ENCODE measurements at places on chromosomes 2 and 18.

GRCh38 chr18:75829091-75829490 is 401.6 kb upstream of the SMIM21 start:
- DNase-seq = no peak

- DNase-seq = peak; percentile 5
These were observed 1541.9 kb upstream of the PIK3C3 start for GRCh38 chr18:40413160-40413559.

DNA sequence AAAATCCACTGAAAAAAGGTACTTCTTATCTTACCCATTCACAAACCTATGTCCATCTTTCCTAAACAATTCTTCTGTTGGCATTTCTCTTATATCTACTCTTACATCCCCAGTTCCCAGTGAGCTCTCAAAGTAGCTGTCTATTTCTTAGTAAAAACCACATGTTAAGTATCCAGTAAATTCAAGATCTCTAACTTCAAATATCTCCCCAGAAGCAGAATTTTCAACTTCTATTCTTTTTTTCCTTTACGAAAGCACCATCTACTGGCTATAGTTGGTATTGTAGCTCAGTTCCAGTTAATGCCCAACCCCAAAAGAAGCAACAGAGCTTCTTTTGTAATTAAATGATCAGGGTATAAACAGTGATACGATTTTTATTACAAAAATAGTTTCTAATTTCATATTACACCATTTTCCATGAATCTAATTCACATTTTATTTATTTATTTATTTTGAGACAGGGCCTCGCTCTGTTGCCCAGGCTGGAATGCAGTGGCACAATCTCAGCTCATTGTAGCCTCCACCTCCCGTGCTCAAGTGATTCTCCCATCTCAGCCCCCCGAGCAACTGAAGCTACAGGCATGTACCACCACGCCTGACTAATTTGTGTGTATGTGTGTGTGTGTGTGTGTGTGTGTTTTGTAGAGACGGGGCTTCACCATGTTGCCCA is 28.5 kb downstream of the HRH4 start:
- no peak for DNase-seq

- DNase-seq = no peak
These were observed 62.3 kb upstream of the MCFD2 start for GRCh38 chr2:46977899-46978298.

DNA sequence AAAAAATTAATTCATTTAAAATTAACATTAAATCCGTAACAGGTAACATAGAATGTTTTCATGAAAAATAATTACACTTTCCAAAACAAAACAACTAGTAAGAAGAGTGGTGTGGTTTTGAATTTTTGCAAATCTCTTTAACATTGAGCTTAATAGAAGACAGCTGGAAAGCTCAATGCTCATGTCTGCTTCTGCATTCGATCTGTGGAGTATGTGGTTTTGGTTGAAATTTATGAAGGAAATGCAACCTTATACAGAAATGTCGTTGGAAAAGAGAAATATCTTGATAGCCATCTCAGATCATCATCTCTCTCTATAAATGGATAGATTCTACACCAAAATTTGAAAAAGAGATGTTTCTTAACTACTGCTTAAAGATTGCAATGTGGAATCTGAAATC is 17.3 kb upstream of the FHL2 start:
- DNase-seq = no peak

- no peak for DNase-seq
These were observed 150.6 kb downstream of the RTN4 start for GRCh38 chr2:54899576-54900200.

GRCh38 chr18:80108121-80108536 is 933 bp upstream of the ADNP2 start:
- no peak for DNase-seq

GRCh38 chr2:46794693-46795317 is 120.8 kb downstream of the MCFD2 start:
- DNase-seq = no peak

Measured in NCI-H187 treated with DMSO at 0.1 percent for 48 hours (cell line).